Cardiac muscle cell (in vitro differentiated cells and primary cell): ENCODE measurements at places on chromosomes 16 and 17.
A peak's percentile ranks its signal among the peaks of the same experiment; 100 is the strongest.

DNA sequence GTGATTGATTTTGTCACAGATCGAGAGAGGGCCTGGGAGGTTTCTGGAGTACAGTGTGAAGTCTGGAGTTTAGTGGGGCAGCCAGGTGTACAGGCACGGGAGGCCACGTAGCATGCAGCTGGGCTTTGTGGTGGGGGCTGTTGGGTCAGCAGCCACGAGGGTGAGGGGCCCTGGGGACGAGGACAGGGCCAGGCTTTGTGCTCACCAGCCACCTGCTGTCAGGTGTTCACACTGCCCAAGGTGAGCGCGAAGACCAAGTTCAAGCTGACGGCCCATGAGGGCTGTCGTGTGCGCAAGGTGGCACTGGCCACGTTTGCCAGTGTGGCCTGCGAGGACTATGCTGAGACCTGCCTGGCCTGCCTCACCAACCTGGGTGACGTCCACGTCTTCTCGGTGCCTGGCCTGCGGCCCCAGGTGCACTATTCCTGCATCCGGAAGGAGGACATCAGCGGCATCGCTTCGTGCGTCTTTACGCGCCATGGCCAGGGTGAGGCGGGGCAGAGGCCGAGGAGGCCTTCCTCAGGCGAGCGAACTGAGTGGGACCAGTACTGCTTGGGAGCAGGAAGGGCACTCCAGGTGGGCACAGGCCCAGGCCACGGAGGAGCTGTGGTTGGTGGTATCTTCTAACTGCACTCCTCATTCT lies 15.9 kb downstream of the LLGL1 start:
- DNase-seq, result no peak

DNA sequence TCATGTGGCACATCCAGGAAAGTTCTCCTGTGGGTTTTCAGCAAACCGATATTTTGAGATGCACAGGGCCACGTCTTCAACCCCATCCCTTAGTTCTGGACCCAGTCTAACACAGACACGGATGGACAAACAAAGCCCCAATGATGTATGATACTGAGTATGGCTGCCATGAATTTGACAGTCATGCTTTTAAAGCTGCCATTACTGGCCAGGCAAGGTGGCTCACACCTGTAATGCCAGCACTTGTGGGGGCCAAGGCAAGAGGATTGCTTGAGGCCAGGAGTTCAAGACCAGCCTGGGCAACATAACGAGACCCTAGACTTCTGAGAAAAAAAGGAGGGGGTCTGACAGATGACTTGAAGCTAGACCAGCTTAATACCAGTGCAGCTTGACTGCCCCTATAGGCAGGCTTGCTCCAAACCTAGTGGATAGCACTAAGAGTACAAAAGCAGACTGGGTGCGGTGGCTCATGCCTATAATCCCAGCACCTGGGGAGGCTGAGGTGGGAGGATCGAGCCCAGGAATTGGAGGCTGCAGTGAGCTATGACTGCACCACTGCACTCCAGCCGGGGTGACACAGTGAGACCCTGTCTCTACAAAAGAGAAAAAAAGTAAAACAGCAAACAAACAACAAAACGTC lies 10.8 kb upstream of the ZNF629 start:
- no peak for DNase-seq

DNA sequence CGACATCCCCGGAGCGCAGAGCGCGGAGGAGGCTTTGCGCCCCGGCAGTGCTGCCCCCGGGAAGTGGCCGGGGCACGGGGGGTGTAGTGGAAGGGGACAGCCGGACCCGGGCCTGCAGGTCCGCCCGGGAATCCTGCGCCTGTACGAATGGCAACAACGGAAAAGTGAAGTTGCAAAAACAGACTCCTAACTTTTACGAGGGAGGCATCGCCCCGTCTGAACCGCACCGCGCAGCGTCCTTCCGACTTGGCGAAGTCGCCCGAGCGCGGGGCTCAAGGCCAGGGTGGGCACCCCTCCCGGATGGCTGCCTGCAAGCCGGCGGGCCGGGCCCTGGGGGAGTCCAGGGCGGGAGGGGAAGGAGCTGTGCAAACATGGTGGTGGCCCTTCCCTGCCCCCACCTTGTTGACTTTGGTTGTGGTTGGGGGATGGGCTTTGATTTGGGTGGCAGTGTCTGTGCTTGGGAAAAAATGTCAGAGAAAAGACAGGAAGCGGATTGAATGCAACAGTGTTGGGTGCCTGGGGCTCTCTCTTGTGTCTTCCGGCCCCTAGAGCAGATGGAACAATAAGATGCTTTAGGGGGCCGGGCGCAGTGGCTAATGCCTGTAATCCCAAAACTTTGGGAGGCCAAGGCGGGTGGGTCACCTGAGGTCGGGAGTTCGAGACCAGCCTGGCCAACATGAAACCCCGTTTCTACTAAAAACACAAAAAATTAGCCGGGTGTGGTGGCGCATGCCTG lies 675 bp downstream of the RNF213 start:
- DNase-seq, result peak; percentile 51

GRCh38 chr17:56085576-56086267 lies 67.6 kb upstream of the ANKFN1 start:
- DNase-seq, result no peak

- no peak for DNase-seq
Measured at GRCh38 chr16:47317465-47318240, 143.2 kb downstream of the ITFG1 start.

GRCh38 chr17:75174996-75175395 lies 7.8 kb downstream of the SUMO2 start:
- DNase-seq, result no peak

GRCh38 chr17:79813297-79814126 lies 16.6 kb upstream of the CBX8 start:
- peak; percentile 41 for DNase-seq

- peak; percentile 66 for DNase-seq
Measured at GRCh38 chr17:41917679-41918313, 955 bp downstream of the ACLY start.

GRCh38 chr17:82647593-82648164 lies 565 bp downstream of the WDR45B start:
- DNase-seq, result peak; percentile 15

DNA sequence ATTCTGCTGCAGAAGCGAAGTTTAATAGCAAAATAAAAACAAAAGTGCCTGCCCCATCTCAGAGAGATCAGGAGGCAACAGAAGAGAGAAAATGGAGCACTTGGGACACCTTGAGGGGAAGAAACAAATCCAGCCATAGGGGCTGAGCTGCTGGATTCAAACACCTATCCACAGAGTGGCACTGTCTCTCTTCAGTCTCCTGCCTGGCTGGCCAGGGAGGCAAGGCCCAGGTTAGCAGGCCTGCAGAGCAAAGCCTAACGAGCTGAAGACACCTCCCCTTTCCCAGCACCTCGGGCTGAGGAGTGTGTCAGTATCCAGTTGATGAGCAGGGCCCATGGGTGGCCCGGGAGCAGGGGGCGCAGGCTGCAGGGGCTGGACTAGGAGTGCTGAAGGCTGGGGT lies 8.8 kb upstream of the KRT31 start:
- no peak for DNase-seq

GRCh38 chr16:83806036-83806435 lies 1.7 kb upstream of the HSBP1 start:
- DNase-seq, result no peak

DNA sequence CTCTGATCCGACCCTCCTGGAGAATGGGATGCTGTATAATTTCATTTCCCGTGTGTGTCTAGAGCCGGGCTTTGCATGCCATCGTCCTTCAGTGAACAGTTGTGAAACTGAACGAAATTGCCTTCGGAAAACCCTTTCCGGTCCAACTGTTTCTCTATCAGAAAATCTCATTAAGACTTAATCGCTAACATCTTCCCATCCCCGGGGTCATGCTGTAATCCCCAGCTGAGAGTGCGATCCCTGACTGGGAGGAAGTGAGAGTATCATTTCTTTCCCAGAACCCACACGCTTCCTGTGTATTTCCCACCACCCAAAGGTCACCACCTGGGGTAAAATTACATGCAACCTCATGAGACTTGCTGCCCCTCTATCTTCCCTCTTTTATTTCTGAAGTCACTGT lies 75.6 kb upstream of the RBFOX1 start:
- DNase-seq, result no peak

GRCh38 chr17:40328386-40328766 lies 19.4 kb downstream of the RARA start:
- no peak for DNase-seq

GRCh38 chr17:65065906-65066305 lies 9.4 kb upstream of the GNA13 start:
- DNase-seq, result no peak

GRCh38 chr17:77210331-77210730 lies 69.6 kb downstream of the SEC14L1 start:
- DNase-seq, result no peak

DNA sequence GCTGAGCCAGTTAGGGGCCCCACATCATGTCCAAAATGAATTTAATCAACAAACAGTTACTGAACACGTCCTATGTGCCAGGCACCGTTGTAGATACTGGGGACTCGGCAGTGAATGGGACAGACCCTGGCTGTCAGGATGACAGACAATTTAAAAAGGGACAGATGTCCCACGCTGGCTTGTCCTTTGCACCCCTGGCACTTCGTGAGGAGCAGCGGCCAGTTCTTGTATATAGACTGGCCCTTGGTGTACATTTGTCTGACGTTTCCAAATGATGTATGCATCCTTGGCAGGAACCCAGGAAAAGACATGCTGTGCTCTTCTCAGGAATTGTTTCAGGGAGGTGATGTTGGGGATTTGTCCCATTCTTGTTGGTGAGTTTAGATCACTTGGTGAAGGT lies 21.1 kb downstream of the IL4R start:
- DNase-seq, result no peak

DNA sequence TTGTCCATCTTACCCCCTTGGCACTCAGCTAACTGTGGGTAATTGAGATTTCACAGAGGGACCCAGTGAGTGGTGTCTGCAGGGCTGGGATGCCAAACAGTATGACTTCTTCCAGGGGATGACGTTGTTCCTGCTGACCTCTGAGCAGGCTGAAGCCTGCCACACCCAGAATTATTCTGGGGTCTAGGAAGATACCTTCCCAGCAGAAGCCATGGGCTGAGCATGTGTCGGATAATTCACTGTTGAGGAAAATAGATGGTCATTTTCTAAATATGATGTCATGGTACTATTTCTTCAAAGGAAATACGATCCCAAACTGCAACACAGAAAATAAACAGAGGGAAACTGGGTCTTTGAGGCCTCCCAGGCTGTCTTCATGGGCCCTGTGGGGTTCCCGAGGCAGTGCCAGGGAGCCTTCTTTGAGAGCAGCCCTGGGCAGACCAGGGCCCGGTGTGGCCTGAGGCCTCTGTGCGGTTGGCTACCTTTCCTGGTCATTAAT lies 17.4 kb downstream of the WNT9B start:
- DNase-seq, result no peak

GRCh38 chr17:7781429-7781828 lies 52.6 kb upstream of the KDM6B start:
- peak; percentile 32 for DNase-seq

DNA sequence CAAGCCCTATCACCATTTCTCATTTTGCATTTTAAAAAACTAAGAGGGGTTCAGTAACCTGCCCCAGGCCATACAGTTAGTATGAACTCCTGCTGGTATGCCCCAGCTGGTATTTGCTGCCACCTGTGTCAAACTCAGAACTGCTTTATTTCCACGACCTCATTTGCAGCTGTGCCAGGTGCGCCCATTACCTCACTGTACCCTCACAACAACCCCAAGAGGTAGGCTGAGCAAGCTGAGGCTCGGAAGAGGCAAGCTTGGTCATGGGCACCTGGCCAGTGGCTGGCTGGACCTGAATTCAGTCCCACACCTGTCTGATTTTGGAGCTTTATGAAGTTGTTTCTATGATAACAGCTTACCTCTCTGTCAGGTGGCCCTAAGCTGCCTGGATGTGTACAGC lies 7.6 kb downstream of the EPN2 start:
- no peak for DNase-seq

GRCh38 chr16:878072-878784 lies 77.7 kb upstream of the GNG13 start:
- DNase-seq, result no peak

DNA sequence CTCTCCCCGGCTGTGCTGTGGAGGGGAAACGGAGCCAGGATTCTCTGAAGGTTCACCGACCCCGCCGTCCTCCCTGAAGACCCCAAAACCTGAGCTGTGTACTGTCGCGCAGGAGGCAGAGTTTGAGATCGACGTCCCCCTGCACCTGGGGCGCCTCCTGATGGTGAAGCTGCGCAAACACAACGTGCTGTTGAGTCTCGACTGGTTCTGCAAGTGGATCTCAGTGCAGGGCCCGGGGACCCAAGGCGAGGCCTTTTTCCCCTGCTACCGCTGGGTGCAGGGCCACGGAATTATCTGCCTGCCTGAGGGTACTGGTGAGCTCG lies 62.6 kb upstream of the TEKT1 start:
- DNase-seq, result peak; percentile 21

DNA sequence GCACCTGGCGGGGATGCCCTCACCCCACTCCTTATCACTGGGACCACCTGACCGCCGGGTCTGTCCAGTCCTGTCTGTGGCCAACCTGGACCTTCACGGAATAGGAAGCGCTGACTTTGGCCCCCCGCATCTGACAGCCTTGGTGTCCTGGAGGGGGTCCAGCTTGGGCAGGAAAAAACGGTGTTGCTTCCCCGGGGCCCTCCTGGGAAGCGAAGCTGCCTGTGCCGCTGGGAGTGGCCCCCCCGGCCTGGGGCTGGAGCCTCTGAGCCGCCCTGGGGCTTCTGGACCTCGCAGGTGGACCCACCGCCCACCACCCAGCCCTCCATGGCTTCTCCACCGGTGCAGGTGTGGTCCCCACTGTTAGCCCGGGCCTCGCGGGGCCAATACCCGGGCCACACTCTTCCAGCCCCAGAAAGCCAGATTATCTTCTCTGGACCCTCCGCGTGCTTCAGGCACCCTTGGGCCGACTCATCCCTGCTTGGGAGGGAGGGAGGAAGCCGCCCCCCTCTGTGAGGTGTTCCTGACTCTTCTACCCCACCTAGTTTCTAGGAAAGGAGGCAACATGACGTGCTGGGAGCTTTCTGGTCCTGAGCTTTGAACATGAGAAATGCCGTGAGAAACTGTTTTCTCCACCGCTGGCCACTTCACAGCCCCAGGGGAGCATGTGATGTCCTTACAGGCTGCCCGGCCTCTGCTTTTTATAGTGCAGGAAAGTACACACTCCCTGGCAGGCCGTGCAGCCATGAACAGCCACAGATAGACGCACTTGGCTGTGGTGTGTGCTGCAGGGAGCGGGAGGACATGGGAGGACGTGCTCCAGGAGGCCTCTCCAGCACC lies 1.1 kb downstream of the C1QTNF1 start:
- peak; percentile 48 for DNase-seq

DNA sequence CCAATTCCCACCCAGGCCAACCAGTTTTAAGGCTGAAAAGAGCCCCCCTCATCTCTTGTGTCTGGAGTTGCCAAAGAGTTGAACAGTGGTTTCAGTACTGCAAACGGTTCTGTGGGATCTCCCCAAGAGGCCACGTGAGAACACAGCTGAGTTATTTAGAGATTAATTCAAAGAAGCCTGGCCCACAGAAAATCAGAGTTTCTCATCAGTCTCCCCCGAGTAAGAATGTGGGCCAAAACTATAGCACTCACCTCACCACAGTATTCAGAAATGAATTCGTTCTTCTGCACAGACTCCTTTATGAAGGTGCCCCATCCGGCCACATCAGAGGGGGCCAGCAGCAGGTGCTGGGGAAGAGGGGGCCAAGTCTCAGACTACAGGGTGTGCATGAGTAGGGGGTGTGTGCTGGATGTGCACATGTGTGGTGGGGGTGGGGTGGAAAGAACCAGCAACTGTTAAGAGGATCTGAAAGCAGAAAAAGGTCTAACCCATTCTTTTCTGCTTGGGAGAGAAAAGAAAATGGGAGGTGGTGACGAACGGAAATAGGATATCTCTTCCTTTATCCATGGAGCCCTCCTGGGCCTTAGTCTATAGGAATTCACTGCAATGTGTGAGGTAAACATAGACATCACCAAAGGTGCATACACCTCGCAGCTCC lies 22.6 kb downstream of the CNTNAP1 start:
- no peak for DNase-seq
